ENCODE measurements at places on chromosomes 1 and 21. TPM values are rescaled to one million over a fixed set of nuclear protein-coding genes. Genes with fewer than 3 reads are reported as not detected.

SMAP2 gene
- total RNA-seq, result 115 TPM

DNA sequence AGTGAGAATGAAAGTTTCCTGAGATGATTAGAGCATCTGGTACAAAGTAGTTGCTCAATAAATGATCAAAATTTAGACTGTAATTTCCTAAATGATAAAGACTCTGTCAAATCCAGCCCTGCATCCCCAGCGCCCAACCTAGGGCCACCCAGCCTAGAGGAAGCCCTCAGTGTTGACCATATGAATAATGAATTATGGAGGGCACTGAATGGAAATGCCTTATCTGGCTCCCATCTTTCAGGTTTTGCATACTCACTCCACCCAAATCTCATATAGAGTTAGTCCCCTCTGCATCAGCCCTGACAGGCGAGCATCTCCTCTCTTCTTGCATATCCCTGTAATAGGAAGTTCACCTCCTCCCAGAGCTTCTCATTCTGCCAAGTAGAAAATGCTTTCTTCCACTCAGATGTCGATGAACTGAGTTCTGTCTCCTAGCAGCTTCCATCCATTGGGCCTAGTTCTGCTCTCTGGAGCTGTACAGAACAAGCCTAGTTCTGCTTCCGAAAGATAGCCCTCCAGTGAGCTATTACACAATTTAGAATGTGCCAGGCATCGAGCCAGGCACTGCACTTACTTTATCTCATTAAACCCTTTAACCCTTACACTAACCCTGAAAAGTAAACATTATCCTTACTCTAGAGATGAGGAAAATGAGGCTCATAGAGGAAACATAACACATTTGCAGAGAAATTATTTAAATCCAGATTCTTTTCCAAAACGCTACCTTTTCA lies 20.9 kb downstream of the COA7 start:
- no peak for DNase-seq

CFH gene
- total RNA-seq, result 5.3 TPM

GRCh38 chr1:6486433-6487011 lies 4.9 kb downstream of the PLEKHG5 start:
- DNase-seq, result peak; percentile 90

All from activated CD4-positive, alpha-beta T cell treated with anti-CD3 and anti-CD28 coated beads, Interleukin-2, amount 10 ng/mL, durations not matched to agents 7 days and 5 days (primary cell).